ENCODE measurements at places on chromosomes 16 and 17.

GRCh38 chr17:8459107-8459506, 23.4 kb downstream of the NDEL1 start:
- DNase-seq: no peak

DNA sequence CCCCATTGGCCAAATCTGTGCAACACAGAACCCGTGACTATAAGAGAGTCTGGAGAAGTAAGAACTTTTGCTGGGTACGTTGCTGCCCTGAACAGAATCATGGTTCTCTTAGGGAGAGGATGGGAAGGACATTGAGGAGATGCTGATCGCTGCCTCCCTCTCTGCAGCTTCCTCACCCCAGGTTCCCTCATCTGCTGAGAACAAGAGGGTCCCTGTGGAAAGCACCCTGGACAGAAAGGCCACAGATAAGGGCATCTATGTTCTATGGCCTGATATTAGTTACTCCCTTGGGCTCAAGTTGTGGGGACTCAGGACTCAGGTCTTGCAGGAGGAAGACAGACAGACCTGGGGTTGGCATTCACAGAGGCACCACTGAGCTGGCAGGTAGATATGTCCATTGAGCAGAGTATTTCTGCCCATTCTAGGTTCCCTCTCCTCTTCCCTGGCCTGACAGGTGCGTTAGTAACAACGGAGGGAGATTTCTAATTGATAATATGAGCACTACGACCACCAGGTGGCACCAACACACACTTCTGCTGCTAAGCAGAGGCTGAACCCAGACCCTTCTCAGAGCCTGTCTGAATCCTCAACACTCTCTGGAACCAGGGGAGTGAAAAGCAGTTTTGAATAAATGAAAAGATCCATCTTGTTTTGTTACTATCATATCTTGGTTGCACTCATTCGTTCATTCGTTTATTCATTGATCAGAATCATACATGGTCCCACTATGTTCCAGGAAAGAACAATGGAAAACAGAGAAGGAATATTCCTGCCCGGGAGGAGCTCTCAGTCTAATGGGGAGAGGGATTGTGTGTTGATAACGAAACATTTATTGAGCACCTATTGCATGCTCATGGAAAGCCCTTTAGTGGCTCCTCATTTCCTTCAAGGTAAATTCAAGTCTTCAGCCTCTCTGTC, 56.4 kb downstream of the SLC6A2 start:
- DNase-seq: no peak

- DNase-seq: no peak
Observed at GRCh38 chr17:59830846-59831486, 61.8 kb downstream of the TUBD1 start.

GRCh38 chr16:70601576-70602575, 44.5 kb upstream of the IL34 start:
- no peak for DNase-seq

DNA sequence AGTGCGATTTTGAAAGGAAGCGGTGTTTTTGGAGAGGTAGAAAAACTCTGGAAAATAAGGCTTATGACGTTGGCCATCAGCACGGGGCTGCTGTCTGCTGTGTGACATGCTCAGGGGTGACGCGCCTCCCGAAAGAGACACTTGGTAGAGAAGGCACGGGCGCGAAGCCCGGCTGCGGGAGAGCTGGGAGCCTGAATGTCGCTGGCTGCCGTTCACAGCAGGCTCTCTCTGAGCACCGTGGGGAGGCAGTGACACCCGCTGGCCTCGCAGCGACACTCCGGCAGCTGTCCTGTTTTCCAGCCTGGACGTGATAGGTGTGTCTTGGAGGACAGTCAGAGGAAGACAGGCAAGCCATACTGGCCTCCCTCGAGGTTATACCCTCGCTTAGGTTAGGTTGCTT, 759.1 kb upstream of the RBFOX1 start:
- no peak for DNase-seq

DNA sequence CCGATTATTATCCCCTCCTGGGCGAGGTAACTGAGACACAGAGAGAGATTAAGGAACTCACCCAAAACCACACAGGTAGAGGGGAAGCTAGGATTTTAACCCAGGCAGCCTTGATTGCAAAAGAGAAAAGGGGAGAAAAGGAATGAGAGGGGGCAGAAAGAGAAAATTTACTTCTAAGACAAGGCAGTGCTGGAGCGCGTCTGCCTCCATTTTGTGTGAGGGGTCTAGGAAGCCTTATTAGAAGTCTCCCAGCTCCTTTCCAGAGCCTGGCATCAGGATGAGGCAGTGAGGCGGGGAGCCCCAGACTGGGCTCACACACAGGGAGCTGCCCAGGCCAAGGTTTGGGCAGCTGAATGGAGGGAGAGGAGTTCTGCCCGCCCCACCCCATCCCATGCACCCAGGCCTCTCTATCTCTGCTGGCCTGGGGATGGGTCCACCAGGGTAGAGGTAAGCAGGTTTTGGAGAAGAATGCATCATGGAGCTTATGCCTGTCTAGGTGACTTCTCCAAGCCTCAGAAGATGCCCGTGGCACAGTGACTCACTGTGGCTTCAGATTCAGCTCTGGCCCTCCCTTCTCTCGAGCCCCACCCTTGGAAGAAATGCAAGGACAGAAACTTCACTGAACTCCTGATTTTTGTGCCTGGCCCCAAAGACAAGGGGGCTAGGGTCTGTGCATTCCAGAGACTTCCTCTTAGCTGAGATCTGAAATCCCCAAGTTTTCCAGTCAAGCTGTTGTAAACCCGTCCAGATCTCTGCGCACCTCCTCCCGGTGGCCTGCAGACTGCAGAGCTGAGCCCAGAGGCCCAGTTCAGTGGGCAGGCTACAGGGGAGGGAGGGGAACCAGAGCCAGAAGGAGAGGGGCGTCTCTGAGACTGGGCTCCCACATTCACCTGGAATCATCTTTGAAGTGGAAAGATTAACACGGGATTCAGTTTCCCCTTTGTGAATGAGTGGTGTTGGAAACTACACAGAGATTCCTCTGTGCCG, 95.1 kb upstream of the CDH5 start:
- DNase-seq: no peak

DNA sequence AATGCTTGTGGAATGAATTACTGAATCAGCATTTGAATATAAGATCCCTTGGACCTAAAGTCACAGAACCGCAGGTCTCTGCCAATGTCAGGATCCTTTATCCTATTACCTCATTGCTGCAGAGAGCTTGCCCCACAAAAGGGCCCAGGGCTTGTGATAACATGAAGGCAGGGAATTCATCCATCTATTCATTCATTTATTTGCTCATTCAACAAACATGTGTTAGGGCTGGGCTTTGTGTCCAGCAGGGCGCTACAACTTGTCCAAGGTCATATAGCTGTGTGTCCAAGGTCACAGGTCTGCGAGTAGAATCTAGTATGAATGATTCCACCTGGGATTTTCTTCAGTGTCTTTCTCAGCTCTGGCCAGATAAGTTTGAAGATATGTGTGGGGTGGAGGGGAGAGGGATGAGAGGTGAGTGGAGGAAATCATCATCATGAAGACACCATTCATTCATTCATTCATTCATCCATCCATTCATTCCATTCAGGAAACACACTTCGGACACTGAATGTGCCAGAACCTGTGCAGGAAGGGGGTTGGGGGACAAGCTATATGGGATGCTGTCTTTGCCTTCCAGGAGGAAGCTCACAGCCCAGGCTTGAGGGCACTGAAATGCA, 1.3 kb upstream of the UNC45B start:
- no peak for DNase-seq

DNA sequence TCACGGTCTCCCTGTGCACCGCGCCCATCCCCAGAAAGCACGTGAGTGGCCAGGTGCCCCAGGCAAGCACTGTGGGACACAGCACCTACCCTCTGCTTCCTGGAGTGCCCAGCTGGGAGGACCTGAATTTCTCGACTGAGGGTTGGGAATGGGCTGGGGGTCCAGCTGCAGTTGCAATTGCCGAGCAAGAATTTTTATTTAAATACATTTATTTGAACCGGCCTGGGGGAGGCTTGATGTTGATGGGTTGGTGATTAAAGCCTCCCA, 6.3 kb downstream of the SLC5A2 start:
- no peak for DNase-seq

GRCh38 chr17:2093349-2093748, 38.4 kb downstream of the HIC1 start:
- no peak for DNase-seq
